ENCODE measurements at places on chromosomes 12 and 14.

DNA sequence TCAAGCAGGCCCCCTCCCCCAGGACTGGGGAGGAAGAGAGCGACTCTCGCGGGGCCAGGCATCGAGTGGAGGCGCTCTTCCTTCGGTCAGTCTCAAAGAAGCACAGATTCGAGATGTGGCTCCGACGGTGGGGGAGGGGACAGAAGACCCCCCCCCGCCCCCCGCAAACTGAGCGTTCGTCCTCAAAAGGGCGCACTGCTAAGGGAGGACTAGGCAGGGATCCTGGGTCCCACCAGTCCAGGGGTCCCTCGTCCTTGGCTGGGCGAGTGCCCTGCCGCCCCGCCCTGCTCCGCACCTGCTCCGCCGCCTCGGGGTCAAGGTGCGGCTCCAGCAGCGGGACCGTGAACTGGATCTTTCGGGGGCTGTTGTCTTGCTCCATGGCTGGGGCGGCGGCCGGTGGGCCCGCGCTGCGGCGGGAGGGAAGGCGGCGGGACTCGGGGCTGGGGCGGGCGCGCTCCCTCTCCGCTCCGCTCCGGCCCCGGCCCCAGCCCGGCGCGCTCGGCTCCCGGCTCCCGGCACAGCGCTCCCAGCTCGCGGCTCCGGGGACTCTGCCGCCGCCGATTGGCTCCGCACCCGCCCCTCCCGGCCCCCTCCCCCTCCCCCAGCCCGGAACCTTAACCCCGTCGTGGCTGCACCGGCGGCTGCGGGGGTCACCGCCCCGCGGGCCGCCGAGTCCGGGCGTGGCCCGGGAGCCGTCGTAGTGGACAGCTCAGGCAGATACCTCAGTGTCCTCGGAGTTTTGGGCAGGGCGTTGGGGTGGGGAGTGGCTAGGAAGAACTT, at the start of gene PPP1R1A:
Gene PPP1R1A, minus strand, starts transcription at position 550 of the 780 bp plus-strand sequence. Its CDS starts 171 bp downstream, at position 379.
- DNase-seq, result peak; percentile 73

- DNase-seq, result no peak
Observed at GRCh38 chr14:89251061-89251460, 166.0 kb downstream of the FOXN3 start.

GRCh38 chr12:115322275-115322674, 638.3 kb upstream of the TBX3 start:
- no peak for DNase-seq

DNA sequence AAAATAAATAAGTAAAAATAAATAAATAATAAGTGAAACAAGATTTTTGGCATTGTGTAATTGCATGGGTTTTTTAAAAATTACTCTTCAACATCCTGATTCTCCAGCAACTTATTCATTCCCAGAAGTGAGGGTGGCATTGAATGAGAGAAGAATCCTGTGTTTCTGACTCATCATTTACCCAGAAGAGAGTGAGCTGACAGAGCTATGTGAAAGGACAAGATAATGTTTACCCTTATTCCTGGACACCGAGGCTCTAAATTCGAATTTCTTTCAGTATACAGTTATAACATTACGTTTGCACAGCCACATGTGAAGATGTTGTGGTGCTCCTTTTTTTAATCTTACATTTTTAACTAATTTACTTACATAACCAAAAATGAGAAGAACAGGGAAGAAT, 36.4 kb downstream of the BBS10 start:
- no peak for DNase-seq

- no peak for DNase-seq
Observed at GRCh38 chr14:70318635-70319013, 40.9 kb downstream of the COX16 start.

- no peak for DNase-seq
Observed at GRCh38 chr14:77475432-77476115, 17.7 kb downstream of the AHSA1 start.

DNA sequence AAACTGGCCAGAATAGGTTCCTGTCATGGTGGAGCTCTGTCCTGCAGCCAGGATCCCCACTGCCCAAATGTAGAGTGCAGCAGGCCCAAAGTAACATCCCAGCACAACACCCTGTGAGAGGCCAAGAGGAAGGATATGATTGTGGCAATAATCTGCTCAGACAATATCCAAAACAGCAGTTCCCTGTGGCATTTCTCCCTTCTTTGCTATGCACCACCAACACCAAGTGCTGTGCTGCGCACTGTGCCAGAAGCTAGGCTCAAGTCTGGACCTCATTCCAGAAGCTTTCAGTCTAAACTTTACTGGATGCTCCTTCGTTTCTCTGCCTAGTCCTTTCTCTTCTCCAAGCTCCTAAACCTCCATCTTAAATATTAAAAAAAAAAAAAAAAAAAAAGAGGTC, 33.4 kb downstream of the SLC11A2 start:
- no peak for DNase-seq

DNA sequence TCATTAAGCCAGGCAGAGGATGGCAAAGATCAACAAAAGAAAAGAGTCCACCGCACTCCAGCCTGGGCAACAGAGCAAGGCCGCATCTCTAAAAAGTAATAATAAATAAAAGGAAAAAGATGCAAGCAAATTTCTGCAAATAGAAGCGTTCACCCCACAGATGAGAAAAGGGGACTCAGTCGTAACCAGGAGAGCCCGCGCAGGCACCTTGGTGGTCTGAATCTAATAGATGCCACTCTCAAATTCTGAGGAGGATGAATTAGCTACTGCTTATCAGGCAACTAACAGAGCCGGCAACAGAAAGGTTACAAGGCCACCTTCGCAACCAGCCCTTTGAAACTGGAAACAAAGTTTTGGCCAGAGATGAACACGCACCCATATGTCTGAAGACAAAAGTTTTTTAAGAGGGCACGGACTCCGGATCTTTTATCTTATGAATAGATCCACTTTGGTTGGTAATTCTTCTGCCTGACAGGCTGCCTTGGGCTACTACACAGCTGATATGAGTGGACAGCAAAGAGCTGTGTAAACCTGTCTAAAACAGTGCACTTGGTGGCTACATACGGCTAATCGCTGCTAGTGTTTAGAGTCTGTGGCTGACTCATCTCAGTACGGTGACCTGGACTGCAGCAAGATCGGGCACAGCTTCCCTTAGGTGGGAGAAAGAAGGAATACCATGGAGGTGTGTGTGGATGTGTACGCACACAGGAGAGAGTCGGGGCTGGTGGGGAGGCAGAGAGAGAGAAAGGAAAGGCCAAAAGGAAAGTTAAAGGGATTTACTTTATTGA, 32.9 kb upstream of the TTC7B start:
- no peak for DNase-seq

DNA sequence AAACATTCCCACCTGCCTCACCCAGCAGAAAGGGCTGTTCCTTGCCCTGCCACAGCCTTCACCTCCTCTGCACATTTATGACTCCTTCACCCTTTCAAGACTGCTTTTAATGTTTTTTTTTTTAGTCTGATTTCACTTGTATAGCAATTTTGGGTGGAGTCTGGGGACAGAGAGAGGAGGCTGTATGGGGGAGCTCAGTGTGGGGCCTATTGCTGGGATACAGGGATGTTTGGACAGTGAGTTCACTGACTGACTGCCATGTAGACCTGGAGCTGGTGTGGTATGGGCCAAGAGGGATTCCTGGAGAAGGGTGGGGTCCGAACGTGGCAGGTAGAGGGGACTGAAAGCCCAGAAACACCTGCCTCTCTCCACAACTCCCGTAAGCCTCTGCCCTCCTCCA, 1.9 kb upstream of the KRT85 start:
- no peak for DNase-seq

- DNase-seq, result no peak
Observed at GRCh38 chr14:67719866-67720265, 18.2 kb downstream of the RDH12 start.

DNA sequence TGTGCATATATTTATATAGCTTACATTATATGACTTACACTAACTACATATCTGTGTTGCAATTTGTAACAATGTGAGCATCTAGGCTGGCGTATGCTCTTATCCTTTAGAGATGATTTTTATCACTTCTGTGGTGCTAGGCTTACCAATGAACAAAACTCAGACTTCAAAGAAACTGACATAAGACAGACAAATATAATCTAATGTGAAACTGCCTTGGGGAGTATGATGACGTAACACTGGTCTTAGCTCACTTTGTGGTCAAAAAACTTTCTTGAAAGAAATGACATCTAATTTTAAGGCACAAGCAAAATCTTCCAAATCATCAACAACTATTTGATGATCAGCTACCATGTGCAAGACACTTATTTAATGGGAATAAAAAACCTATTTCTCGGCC, 50.0 kb downstream of the SOX5 start:
- DNase-seq, result no peak

- no peak for DNase-seq
Observed at GRCh38 chr14:94100847-94101246, 9.7 kb upstream of the IFI27 start.

DNA sequence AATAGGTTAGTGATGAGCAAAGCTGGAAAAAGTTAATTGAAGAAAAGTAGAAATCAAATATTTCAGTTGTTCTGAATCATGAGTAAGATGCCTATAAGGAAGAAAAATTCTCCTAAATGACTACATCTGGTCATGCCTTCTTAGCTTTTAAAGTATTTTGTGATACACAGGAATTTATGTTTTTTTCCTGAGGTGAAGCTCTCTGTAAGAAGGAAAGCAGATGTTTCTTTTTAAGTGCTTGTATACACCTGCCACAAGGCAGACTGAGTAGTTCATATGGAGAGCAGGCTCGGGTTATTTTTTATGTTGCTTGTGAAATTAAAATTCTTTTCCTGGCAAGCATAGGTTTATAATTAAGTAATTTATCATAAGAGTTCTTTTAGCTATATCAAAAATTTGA, 275.2 kb downstream of the RAD51B start:
- no peak for DNase-seq

GRCh38 chr14:104363891-104364760, 215.4 kb upstream of the C14orf180 start:
- DNase-seq, result no peak

- DNase-seq, result no peak
Observed at GRCh38 chr12:91230841-91231240, 48.2 kb upstream of the DCN start.
